Aorta (tissue), 5 donors: ENCODE measurements at places on chromosomes 6 and 20. TPM values are rescaled to one million over a fixed set of nuclear protein-coding genes. Genes with fewer than 3 reads are reported as not detected.

Gene HDGFL1
- not detected for total RNA-seq

Gene GNAS-AS1
- total RNA-seq = 1.2 TPM

Gene ADISSP
- total RNA-seq = 13.9 TPM

GRCh38 chr6:4055420-4056041 lies 23.4 kb downstream of the FAM217A start:
- H3K27me3 ChIP-seq = no peaks in the 10 kb centered on the region
- H3K4me1 ChIP-seq = no peaks in the 10 kb centered on the region
- DNase-seq = no peak
- no peak overlapping the region for H3K27ac ChIP-seq

DNA sequence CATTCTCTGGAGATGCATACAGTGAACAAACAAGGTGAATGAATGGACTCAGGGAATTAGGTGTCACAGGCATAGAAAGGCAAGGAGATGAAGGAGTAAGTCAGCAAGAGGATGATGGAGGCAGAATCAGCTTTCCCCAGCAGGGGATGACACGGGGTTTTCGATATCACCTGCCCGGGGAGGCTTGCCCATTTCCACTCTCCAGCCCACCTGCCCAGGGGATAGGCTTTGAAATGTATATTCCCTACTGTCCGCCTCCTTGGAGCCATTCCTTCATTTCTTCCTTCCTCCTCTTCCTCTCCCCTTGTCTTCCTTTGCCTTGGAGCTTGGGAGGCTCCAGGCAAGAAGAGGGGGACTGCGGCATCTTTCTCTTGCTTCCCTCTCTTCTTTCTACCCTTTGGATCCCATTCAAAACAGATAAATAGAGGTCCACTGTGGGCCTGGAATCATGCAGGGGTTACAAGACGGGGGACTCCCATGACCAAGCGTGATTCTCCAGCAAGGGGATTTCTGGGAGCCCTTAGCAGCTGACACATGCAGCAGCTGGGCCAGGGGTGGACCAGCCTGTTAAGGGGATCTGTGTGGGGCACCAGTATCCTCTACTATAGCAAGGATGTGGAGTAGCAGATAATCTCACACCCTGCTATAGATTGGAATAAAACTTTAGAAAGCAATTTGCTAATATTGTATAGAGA lies 23.5 kb upstream of the RNF24 start:
- DNase-seq = no peak
- no peaks in the 10 kb centered on the region for H3K4me1 ChIP-seq
- H3K4me3 ChIP-seq = no peak overlapping the region
- no peaks in the 10 kb centered on the region for H3K27me3 ChIP-seq
- no peak overlapping the region for H3K27ac ChIP-seq
